Naive thymus-derived CD8-positive, alpha-beta T cell (primary cell): ENCODE measurements at places on chromosomes 2 and 18.
A peak's percentile ranks its signal among the peaks of the same experiment; 100 is the strongest.

DNA sequence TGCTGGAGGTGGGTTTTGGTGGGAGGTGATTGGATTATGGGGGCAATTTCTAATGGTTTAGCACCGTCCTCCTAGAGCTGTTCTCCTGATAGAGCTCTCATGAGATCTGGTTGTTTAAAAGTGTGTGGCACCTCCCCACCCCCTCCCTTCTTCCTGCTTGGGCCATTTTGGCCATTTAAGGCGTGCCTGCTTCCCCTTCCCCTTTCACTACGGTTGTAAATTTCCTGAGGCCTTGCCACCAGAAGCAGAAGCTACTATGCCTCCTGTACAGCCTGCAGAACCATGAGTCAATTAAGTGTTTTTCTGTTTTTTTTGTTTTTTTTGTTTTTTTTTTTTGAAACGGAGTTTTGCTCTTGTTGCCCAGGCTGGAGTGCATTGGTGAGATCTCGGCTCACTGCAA, 335.7 kb upstream of the HS6ST1 start:
- no peak overlapping the region for H3K27ac ChIP-seq
- DNase-seq = no peak
- no peak overlapping the region for H3K4me3 ChIP-seq
- H3K27me3 ChIP-seq = peaks cover 4% of the 10 kb centered on the region

- no peaks in the 10 kb centered on the region for H3K4me1 ChIP-seq
- no peaks in the 10 kb centered on the region for H3K36me3 ChIP-seq
- H3K4me3 ChIP-seq = no peak overlapping the region
- H3K27me3 ChIP-seq = no peaks in the 10 kb centered on the region
Measured at GRCh38 chr2:166454006-166454595, 39.9 kb downstream of the SCN7A start.

- no peak overlapping the region for H3K4me3 ChIP-seq
- H3K27ac ChIP-seq = no peak overlapping the region
- no peaks in the 10 kb centered on the region for H3K27me3 ChIP-seq
- H3K36me3 ChIP-seq = no peaks in the 10 kb centered on the region
- DNase-seq = peak; percentile 39
Measured at GRCh38 chr2:189347540-189347939, 93.7 kb upstream of the WDR75 start.

DNA sequence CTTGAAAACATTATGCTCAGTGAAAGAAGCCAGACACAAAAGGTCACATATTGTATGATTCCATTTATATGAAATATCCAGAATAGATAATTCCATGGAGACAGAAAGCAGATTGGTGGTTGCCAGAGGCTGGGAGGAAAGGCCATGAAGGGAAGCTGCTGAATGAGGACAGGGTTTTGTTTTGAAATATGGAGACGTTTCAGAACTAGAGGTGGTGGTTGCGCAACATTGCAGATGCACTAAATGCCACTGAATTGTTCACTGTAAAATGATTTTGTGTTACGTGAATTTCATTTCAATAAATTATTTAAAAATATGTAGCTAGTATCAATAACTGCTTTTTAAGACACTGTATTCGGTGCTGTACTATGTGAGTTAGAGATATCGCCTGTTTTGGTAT, 101.7 kb upstream of the ZNF236 start:
- peak overlapping the region; percentile 51 for H3K27ac ChIP-seq
- H3K27me3 ChIP-seq = peaks cover 2% of the 10 kb centered on the region
- no peak for DNase-seq
- no peaks in the 10 kb centered on the region for H3K36me3 ChIP-seq
- peaks cover 43% of the 10 kb centered on the region for H3K4me1 ChIP-seq
- peak overlapping the region; percentile 85 for H3K4me3 ChIP-seq

DNA sequence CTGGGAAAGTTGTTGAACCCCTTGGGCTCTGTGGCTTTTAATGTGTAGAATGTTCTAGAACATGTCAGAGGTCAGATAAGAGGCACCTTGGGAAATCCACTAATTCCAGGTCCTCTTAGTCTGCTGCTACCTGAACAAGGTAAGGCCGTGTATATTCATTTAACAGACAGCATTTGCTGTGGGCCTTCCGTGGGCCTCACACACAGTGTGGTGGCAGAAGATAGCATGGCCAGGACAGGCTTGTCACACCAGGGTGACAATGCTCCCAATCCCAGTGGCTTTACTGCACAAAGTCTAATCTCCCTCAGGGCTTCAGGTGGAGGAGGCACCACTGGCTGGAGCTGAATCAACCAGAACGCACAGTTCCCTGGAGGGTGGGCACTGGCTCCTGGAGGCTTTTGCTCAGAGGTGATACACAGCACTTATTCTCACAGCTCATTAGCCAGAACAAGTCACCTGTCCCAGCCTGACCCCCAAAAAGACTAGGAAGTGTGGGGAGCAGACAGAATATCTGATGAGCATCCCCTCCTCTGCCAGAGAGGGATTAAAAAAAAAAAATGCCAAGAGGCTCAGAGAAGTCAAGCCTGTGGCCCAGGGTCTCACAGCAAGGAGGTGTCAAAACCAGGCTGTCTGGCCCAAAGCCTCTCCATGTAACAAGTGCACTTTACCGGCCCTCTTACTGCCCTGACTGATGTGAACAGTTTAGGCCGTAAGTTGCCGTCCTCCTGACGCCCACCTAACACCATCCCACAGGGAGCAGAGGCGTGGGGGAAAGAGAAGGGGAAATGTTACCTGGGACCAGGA, 216.9 kb upstream of the RAB6C start:
- H3K4me3 ChIP-seq = no peak overlapping the region

DNA sequence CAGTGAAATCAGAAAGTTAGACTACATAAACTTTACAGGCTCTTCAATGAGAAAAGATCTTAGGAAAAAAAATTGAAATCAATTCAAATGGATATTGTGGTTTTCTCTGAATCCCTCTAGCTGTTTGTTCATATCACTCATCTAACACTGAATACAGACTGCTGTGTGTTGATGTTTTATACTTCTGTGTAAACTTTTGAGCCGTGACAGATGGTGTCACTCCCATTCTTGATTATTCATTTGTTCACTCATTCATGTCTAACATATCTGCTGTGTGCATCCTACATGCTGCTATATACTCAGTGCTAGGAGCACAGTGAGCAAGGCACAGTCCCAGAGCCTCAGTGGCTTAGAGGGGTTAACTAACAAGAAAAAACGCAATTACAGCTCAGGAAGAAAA, 12.6 kb downstream of the KLHL23 start:
- DNase-seq = no peak
- no peaks in the 10 kb centered on the region for H3K36me3 ChIP-seq
- H3K4me3 ChIP-seq = no peak overlapping the region
- H3K4me1 ChIP-seq = no peaks in the 10 kb centered on the region
- H3K27me3 ChIP-seq = no peaks in the 10 kb centered on the region

DNA sequence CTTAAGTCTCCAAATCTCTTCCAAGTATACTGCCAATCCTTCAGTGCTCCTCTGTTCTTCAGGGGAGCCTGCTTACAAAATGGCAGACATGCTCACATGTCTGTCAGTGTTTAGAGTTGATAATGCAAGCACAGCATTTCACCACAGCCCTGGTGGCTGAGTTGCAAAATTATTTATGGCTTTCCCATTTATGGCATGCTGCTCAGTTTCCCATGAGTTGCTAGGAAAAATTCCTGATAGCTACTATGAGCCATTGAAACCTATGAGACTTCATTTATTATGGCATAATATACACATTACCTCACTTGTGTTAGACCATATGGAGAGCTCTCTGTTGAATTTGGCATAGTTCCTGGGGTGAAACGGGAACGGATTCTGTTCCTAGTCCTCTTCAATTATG, 448.7 kb upstream of the TCF4 start:
- no peak for DNase-seq
- H3K4me1 ChIP-seq = no peaks in the 10 kb centered on the region
- no peak overlapping the region for H3K27ac ChIP-seq
- no peak overlapping the region for H3K4me3 ChIP-seq
- no peaks in the 10 kb centered on the region for H3K27me3 ChIP-seq
- no peaks in the 10 kb centered on the region for H3K36me3 ChIP-seq

DNA sequence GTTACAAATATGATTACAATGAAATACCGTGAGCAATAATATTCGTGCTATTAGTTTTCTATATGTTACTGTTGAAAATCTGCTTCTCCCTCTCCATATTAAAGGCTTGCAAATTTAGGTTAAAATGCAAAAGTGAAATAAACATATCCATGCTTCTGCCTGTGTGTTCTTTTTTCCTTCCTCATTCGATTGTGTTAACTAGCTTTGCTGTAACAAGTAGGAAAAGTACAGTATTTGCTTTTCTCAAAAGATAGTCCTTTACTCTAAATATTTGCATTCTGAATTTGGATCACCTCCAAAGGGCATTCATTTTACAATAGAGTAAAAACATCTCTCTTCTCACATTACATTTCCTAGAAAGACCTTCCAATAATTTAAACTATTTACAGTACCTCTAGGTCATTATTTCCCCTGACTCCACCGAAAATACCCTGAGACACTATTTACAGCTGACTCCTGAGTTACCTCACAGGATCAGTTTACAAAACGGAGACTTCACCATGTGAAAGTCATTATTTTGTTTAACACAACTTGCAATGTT, 835.0 kb upstream of the FANCL start:
- no peak overlapping the region for H3K4me3 ChIP-seq
- no peak overlapping the region for H3K27ac ChIP-seq
- H3K4me1 ChIP-seq = no peaks in the 10 kb centered on the region

DNA sequence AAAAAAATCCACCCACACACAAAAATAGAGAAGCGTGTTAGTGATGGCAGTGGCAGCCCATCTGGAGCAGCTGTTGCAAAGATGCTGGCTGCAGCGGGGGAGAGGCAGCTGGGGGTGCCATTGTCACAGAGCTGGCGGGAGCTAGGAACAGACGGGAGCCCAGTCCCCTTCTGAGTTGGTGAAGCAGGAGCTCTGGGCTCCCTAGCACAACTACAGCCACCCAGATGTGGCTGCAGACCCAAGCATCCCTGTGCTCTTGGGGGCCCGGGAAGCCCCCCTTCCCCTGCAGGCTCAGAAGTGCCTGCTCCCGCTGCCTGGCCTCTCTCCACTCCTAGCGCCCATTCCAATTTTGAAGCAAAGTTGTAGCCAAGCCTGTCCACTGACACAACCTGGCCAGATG, 366.6 kb upstream of the MC4R start:
- no peak overlapping the region for H3K27ac ChIP-seq
- no peaks in the 10 kb centered on the region for H3K27me3 ChIP-seq
- H3K36me3 ChIP-seq = no peaks in the 10 kb centered on the region
- DNase-seq = no peak

- no peaks in the 10 kb centered on the region for H3K4me1 ChIP-seq
- H3K36me3 ChIP-seq = no peaks in the 10 kb centered on the region
- H3K4me3 ChIP-seq = no peak overlapping the region
- no peak overlapping the region for H3K27ac ChIP-seq
- no peaks in the 10 kb centered on the region for H3K27me3 ChIP-seq
- no peak for DNase-seq
Measured at GRCh38 chr2:80499095-80499494, 194.5 kb upstream of the LRRTM1 start.

- H3K36me3 ChIP-seq = no peaks in the 10 kb centered on the region
- no peak for DNase-seq
- no peaks in the 10 kb centered on the region for H3K4me1 ChIP-seq
- H3K27me3 ChIP-seq = no peaks in the 10 kb centered on the region
- H3K4me3 ChIP-seq = no peak overlapping the region
- H3K27ac ChIP-seq = no peak overlapping the region
Measured at GRCh38 chr2:228543117-228543516, 361.6 kb upstream of the SPHKAP start.

DNA sequence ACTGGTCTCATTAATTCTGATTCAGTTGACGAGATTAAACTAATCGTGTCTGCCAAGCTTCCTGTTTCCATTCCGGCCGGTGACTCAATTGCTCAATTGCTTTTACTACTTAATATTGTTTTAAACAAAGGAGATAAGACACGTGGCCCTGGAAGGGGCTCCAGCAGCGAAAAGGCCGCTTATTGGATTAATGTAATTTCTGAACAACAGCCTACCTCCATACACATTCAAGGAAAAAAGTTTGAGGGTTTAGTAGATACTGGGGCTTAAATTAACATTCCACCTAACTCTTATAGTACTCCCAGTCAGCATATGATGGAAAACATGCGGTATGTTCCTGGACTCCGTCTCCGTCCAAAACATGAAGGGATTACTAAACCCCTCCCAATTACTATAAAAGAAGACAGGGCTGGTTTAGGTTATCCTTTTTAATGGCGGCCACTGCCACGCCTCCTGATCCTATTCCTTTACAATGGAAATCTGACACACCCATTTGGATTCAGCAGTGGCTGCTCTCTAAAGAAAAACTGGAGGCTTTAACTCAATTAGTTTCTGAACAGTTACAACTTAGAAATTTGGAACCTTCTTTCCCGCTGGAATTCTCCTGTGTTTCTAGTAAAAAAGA, 27.1 kb downstream of the VPS54 start:
- H3K27me3 ChIP-seq = no peaks in the 10 kb centered on the region
- H3K4me3 ChIP-seq = no peak overlapping the region
- H3K4me1 ChIP-seq = peaks cover 27% of the 10 kb centered on the region
- H3K36me3 ChIP-seq = peaks cover 37% of the 10 kb centered on the region
